ENCODE measurements at places on chromosomes 1 and 21.

DNA sequence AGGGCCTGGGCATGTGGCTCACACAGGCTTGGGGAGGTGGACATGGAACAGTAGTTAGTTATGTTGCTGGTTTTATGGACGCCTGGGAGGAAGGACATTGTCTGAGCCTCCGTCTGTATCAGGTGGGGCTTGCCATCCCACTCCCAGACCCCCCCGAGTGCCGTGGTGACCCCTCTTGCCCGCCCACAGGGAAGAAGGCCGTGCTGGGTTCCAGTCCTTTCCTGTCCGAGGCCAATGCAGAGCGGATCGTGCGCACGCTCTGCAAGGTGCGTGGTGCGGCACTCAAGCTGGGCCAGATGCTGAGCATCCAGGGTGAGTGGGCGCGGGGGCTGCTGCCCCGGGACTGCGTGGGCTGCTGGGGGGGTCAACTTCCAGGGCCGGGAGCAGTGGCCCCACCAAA is 41.7 kb downstream of the COQ8A start:
- no peak for DNase-seq

DNA sequence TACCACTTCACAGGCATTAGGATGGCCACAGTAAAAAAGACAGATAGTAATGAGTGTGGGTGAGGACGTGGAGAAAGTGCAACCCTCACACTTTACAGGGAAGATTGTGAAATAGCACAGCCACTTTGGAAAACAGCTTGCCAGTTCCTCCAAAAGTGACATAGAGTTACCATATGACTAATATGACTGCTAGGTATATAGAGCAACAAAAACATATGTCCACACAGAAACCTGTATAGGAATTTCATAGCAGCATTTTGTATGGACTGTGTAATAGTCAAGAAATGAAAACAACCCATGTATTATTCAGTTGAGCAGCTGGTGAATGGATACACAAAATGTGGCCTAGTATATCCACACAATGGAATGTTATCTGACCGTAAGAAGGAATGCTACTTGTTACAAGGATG is 30.4 kb upstream of the LBR start:
- no peak for DNase-seq

DNA sequence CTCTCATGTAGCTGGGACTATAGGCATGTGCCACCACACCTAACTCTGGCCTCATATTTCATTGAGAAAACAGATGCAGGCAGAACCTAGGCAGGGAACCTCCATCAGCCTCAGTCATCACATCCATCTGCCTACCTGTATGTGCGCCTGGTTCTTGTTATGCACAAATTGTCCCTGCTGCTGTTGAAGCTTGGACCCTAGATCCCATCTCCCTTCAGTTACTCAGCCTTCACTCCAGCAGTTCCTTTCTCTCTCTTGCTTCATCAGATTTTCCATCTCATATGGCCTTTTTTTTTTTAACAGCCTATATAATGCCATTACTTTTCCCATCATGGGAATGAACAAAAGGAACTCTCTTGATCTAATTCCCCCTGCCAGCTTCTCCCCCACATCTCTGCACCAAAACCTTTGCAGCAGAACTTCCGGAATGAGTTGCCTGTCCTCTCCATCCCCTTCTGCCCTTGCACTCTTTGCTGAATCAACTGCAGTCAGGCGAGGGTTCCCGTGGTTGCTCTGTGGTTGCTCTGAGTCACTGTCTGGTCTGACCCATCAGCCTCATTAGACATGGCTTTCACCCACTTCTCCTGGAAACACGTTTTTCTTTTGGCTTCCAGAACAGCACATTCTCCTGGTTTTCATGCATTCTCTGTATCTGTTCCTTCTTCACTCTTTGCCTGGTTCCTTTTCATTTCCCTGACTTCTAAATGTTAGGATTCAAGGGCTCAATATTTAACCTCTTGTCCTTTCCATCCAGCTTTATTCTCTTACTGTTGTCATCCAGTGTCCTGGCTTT is 41.5 kb downstream of the UBE4B start:
- peak; percentile 71 for DNase-seq

GRCh38 chr1:8663915-8664329 is 153.5 kb downstream of the RERE start:
- DNase-seq, result no peak

GRCh38 chr1:114512595-114513280 is 1.7 kb upstream of the TRIM33 start:
- DNase-seq, result no peak

DNA sequence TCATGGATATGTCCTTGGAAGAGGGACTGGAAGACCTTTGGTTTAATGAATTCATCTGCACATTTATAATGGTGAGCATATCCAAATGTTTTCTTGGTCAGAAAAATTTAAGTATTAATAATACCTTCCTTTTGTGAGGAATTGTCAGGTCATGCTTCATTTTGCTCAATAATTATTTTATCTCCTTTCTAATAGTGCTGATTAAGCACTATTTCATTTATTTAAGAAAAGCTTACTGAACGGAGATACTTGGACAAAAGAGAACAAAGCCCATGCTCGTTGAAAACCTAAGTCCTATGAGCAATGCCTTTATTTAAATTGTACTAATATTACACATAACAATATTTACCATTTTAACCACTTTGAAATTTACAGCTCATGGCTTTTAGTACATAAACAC is 281.5 kb downstream of the PDE4B start:
- DNase-seq, result no peak

GRCh38 chr1:58571616-58572015 is 5.4 kb downstream of the TACSTD2 start:
- no peak for DNase-seq

GRCh38 chr1:192801451-192801850 is 7.4 kb upstream of the RGS2 start:
- DNase-seq, result no peak

DNA sequence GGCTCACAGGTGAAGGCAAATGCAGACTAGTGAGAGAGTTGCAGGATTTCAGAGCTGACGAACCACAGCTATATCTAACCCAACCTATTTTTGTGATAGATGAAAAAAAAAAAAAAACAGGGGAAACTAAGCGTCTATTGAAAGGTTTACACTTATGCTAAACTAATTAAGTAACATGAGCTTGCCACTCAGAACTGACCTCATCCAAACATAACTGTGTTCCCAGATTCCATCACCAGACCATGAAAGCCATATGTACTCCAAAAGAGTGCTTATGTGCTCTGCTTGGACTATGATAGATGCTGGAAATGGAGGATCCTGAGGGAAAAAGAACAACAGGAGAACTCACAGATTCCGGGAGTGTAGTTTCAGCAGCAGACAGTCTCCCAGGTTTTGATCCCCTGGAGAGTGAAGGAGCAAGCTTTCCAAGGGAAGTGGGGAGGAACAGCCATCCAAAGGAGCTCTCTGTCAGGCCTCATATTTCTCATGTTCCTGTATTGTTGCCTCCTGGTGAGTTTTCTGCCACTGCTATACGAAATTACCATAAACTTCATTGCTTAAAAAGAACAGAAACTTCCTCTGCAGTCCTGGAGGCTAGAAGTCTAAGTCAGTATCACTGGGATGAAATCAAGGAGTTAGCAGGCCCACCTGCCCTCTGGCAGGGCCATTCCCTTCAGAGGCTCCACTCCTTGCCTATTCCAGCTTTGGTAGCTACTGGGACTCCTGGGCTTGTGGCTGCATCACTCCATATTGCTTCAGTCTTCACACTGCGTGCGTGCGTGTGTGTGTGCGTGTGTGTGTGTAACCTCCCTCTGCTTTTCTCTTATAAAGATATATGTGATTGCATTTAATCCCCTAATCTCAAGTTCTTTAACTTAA is 38.1 kb downstream of the NIBAN1 start:
- no peak for DNase-seq

GRCh38 chr1:23081376-23081775 is 62.1 kb downstream of the KDM1A start:
- no peak for DNase-seq

DNA sequence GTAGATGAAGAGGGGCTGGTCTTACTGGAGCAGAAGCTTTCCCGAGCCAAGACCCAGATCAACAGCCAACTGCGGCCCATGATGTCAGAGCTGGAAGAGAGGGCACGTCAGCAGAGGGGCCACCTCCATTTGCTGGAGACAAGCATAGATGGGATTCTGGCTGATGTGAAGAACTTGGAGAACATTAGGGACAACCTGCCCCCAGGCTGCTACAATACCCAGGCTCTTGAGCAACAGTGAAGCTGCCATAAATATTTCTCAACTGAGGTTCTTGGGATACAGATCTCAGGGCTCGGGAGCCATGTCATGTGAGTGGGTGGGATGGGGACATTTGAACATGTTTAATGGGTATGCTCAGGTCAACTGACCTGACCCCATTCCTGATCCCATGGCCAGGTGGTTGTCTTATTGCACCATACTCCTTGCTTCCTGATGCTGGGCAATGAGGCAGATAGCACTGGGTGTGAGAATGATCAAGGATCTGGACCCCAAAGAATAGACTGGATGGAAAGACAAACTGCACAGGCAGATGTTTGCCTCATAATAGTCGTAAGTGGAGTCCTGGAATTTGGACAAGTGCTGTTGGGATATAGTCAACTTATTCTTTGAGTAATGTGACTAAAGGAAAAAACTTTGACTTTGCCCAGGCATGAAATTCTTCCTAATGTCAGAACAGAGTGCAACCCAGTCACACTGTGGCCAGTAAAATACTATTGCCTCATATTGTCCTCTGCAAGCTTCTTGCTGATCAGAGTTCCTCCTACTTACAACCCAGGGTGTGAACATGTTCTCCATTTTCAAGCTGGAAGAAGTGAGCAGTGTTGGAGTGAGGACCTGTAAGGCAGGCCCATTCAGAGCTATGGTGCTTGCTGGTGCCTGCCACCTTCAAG is 57.3 kb downstream of the LAMC2 start:
- no peak for DNase-seq

- DNase-seq, result no peak
These were observed 103.8 kb downstream of the SLC45A1 start for GRCh38 chr1:8421721-8422120.

DNA sequence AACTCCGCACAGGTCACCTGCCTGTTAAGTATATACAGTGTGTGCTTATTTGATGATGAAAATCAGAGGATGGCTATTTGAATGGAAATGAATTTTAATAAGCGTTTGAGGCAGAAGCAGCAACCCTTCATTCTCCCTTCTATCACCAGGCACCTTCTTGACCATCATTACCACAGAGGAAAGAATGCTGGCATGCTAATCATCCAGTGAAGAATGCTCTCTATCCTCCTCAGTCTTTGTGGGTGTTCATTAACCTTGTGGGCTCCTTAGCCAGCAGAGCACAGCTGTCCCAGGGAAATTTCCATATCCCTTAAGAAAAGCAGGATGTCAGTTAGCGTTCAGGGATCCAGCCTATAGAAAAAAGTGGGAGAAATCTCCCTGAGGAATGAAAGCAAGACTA is 428.0 kb upstream of the CAMK1G start:
- DNase-seq, result no peak

DNA sequence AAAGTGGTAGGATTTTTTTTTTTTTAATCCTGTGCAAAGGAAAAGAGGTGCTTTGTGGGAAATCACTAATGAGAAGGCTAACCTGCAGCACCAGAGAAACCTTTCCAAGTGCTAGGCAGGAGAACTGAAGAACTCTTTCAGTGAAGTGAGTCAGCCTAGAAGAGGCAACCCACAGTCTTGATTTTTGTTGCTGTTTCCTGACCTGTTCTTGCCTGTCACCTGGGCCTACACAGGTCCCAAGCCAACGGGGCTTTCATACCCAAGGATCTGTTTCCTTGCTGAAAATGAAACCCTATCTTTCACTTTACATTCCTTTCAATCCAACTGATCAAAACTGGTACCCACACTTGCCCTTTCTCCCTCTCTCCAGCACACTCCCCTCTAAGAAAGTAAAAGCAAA is 7.1 kb upstream of the IKBKE start:
- DNase-seq, result no peak

GRCh38 chr21:35220301-35220700 is 171.2 kb upstream of the RUNX1 start:
- DNase-seq, result no peak

- no peak for DNase-seq
These were observed 11.2 kb upstream of the GATAD2B start for GRCh38 chr1:153933955-153934354.

DNA sequence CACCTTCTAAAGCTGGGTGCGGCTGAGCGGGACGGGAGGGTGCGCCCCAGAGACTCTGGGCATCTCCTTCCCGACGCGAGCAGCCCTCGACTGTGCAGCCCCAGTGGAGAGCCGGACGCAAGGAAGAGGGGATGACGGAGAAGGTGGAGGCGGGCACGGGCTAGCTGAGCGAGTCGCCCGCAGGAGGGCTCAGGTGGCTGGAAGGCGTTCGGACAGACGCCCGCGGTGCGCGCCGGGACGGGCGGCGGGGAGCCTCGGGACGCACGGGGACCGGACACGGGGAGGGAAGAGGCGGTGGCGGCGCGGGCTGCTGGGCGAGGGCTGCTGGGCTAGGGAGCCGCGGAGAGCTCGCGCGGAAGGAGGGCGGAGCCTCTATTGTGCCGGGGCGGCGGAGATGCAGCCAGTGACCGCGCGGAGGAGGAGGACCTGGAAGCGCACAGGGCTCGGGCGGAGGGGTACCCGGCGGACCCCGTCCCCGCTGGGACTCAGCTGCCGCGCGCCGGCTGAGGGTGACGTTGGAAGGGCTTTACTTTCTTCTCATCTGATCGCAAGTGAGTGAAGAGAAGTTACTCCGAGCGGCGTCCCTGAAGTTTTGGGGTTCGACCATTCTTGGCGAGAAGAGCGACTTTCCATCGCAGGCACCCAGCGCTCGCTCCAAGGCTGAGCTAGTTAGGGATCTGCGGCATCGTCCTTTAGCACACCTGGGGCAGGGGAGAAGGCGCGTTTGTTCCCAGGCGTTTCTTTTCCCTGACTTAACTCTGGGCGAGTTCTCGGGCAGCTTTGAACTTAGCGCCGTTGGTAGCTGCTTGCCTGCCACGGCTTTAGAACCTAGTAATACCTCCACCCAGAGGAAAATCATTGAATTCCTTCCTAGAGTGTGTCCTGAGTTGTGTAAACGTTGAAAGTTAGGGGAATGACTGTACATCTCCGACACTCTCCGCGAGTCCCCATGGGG is at the start of gene OLFML2B:
OLFML2B (minus strand) TSS at position 323 of the 955 bp plus-strand sequence. CDS start 439 bp downstream, outside the sequence.
- DNase-seq, result peak; percentile 32

DNA sequence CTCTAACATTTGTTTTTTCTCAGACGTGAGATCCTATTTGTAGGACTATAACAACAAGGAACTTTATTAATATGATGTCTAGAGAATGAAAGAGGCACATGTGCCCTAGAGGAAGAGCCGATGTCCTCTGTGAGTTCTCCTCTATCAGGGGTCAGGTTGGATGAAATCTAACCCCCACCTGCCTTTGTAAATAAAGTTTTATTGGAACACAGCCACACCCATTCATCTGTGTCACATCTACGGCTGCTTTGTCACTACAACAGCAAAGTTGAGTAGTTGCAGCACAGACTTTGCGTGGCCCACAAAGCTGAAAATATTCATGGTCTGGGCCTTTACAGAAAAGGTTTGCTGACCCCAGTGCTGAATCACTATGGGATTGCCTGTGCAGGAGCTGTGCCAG is 571 bp upstream of the CAPN9 start:
- DNase-seq, result no peak

DNA sequence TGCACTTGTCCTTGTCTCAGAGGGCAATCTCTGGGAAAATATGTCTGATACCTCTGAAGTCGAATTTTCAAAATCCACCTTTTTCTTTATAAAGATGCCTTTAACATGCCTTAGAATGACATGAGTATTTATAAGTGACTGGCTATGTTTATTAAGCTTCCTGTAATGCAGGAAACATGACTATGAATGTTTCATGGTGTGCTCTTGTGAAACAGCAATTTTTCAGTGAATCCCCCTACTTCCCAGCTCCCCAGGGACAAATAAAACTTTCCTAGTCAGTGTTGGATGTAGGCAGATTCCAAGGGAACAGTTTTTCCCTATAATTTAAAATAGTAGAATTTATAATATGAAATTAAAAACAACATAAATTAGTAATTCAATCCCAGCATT is 437.0 kb downstream of the LMO4 start:
- DNase-seq, result no peak

GRCh38 chr1:170075186-170075585 is 691 bp upstream of the KIFAP3 start:
- no peak for DNase-seq
